ENCODE measurements at places on chromosomes 1 and 21. TPM values are rescaled to one million over a fixed set of nuclear protein-coding genes. Genes with fewer than 3 reads are reported as not detected.

DNA sequence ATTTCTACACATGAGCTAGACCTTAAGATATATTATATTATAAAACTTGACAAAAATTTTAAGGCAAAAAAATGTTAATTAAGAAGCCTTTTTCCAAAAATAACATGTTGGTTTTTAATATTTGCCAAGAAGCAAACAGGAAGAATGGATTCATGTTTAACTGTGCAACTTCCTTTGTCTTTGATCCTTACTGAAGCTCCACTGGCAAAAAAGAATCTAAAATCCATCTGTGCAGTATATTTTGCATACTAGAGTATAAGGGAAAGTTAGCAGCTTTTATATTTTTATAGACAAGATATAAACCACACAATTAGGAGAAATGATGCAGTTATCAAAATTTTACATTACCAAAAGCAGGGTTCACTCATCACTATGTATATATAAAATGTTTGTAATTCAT is 76.9 kb upstream of the RGS18 start:
- H3K27ac ChIP-seq = no peak overlapping the region
- H3K27me3 ChIP-seq = no peaks in the 10 kb centered on the region
- H3K4me3 ChIP-seq = no peak overlapping the region
- no peaks in the 10 kb centered on the region for H3K4me1 ChIP-seq
- DNase-seq = no peak
- no peaks in the 10 kb centered on the region for H3K36me3 ChIP-seq

- no peaks in the 10 kb centered on the region for H3K36me3 ChIP-seq
- H3K27me3 ChIP-seq = no peaks in the 10 kb centered on the region
- DNase-seq = no peak
- H3K4me3 ChIP-seq = no peak overlapping the region
These were observed 329.4 kb downstream of the AGBL4 start for GRCh38 chr1:49694251-49694827.

GRCh38 chr1:163444665-163445064 is 122.9 kb downstream of the NUF2 start:
- no peaks in the 10 kb centered on the region for H3K4me1 ChIP-seq
- no peaks in the 10 kb centered on the region for H3K36me3 ChIP-seq
- no peak overlapping the region for H3K27ac ChIP-seq
- no peak for DNase-seq
- no peak overlapping the region for H3K4me3 ChIP-seq

LCE1D gene
- total RNA-seq = not detected

DNA sequence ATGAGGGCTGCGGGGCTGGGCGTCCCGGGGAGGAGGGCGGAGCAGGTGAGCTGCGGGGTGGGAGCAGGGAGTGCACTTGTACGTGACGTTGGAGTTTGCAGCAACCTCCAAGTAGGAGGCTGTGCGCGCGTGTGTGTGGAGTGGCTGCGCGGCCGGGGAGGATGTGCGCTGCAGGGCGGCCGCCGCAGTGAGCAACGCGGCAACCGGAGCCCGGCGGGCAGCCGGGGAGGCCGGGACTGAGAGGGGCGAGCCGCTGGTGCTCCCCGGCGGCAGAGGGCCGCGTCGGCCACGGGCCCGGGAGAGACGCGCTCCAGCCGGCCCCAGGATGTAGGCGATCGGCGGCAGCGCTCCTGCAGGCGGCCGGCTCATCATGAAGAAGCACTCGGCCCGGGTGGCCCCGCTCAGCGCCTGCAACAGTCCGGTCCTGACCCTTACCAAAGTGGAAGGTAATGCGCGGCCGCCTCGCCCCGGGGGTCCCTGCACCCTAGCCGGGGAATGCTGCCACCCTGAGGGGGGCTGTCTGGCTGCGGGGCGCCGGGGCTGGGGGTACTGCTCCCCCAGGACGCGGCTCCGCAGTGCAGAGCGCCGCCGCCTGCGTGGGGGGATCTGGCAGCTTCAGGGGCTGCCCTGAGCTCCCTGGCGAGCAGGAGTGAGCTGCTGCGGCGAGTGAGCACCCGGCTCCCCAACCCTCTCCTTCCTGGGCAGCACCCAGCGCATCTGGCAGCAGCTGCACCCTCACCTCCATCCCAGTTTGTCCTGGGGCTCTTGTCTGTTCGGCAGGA is 158.9 kb upstream of the COA6 start:
- DNase-seq = peak; percentile 59
- H3K4me3 ChIP-seq = no peak overlapping the region
- no peaks in the 10 kb centered on the region for H3K36me3 ChIP-seq
- H3K27ac ChIP-seq = no peak overlapping the region
- H3K4me1 ChIP-seq = no peaks in the 10 kb centered on the region

RCAN3 gene
- 27.1 TPM for total RNA-seq

DNA sequence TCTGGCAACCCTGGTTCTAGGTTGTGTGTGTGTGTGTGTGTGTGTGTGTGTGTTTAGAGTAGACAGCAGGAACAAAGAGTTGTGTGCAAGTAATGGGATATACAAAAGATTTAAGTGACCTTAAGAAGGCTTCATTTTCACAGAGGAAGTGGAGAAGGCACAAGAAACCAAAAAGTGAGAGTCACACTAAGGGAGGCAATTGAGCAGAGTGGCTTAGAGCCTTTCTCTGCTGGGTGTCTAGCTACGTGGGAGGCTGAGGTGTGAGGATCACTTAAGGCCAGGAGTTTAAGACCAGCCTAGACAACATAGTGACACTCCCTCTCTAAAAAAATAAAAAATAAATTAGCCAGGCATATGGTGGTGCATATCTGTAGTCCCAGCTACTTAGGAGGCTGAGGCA is 44.4 kb upstream of the HAO2 start:
- H3K27me3 ChIP-seq = no peaks in the 10 kb centered on the region
- no peaks in the 10 kb centered on the region for H3K36me3 ChIP-seq
- peaks cover 33% of the 10 kb centered on the region for H3K4me1 ChIP-seq
- H3K27ac ChIP-seq = no peak overlapping the region

DNA sequence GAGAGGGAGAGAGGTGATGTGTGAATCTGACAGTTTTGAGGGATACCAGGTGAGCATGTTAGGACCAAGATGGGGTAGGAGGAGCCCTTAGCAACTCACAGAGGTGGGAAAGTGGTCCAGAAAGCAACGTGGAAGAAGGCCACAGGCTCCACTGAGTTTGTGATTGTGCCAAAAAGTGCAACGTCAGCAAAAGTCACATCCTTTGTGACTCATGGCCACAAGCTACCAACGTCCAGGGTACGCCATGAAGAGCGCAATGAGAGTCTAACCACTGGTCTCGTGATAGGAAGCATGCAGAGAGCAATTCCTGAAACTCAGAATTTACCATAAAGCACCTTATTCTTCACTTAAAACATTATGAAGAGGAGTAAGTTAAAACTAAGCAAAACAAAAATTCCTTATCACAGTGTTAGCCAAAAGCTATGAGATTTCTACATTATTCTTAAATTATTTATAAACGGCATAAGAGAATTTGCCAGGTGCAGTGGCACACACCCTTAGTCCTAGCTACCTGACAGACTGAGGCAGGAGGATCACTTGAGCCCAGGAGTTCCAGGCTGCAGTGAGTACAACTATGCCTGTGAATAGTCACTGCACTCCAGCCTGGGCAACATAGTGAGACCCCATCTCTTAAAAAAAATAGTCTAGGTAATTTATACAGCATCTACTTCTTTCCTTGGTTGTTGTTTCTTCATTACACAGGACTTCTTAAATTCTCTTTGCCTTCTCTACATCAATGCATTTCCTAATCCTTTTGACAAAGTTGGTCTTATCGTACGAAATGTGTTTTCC is 55.2 kb downstream of the COLGALT2 start:
- H3K4me3 ChIP-seq = no peak overlapping the region
- no peaks in the 10 kb centered on the region for H3K27me3 ChIP-seq
- DNase-seq = no peak
- no peaks in the 10 kb centered on the region for H3K4me1 ChIP-seq
- H3K36me3 ChIP-seq = no peaks in the 10 kb centered on the region

Data from kidney (tissue), 22 donors.